ENCODE measurements at places on chromosomes 6 and 20. TPM values are rescaled to one million over a fixed set of nuclear protein-coding genes. Genes with fewer than 3 reads are reported as not detected.

GRCh38 chr6:156395276-156395675, 381.9 kb upstream of the ARID1B start:
- H3K27me3 ChIP-seq, result no peaks in the 10 kb centered on the region
- no peak overlapping the region for H3K27ac ChIP-seq

- H3K4me3 ChIP-seq, result no peak overlapping the region
- H3K27me3 ChIP-seq, result no peaks in the 10 kb centered on the region
- H3K36me3 ChIP-seq, result no peaks in the 10 kb centered on the region
- DNase-seq, result no peak
Observed at GRCh38 chr6:133184798-133185372, 56.3 kb upstream of the EYA4 start.

DNA sequence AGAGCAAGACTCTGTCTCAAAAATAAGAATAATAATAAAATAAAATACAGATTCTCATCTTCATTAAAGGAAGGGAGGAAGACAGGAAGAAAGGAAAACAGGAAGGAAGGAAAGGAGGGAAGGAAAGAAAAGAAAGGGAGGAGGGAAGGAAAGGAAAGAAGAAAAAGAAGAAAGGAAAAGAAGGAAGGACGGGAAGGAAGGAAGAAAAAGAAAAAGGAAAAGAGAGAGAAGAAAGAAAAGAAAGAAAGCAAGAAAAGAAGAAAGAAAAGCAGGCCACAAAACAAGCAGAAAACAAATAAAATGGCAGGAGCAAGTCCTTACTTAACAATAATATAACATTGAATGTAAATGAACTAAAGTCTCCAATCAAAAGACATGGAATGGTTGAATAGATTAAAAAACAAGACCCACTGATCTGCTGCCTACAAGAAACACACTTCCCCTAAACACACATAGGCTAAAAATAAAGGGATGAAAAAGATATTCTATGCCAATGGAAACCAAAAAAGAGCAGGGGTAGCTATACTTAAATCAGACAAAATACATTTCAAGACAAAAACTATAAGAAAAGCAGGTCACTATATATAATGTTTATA, 60.4 kb downstream of the ZFP64 start:
- H3K36me3 ChIP-seq, result no peaks in the 10 kb centered on the region
- DNase-seq, result no peak
- H3K4me1 ChIP-seq, result no peaks in the 10 kb centered on the region
- no peak overlapping the region for H3K4me3 ChIP-seq
- no peaks in the 10 kb centered on the region for H3K27me3 ChIP-seq

- no peak overlapping the region for H3K27ac ChIP-seq
- no peaks in the 10 kb centered on the region for H3K36me3 ChIP-seq
- no peaks in the 10 kb centered on the region for H3K27me3 ChIP-seq
Observed at GRCh38 chr6:105519954-105520353, 117.1 kb upstream of the PREP start.

DNA sequence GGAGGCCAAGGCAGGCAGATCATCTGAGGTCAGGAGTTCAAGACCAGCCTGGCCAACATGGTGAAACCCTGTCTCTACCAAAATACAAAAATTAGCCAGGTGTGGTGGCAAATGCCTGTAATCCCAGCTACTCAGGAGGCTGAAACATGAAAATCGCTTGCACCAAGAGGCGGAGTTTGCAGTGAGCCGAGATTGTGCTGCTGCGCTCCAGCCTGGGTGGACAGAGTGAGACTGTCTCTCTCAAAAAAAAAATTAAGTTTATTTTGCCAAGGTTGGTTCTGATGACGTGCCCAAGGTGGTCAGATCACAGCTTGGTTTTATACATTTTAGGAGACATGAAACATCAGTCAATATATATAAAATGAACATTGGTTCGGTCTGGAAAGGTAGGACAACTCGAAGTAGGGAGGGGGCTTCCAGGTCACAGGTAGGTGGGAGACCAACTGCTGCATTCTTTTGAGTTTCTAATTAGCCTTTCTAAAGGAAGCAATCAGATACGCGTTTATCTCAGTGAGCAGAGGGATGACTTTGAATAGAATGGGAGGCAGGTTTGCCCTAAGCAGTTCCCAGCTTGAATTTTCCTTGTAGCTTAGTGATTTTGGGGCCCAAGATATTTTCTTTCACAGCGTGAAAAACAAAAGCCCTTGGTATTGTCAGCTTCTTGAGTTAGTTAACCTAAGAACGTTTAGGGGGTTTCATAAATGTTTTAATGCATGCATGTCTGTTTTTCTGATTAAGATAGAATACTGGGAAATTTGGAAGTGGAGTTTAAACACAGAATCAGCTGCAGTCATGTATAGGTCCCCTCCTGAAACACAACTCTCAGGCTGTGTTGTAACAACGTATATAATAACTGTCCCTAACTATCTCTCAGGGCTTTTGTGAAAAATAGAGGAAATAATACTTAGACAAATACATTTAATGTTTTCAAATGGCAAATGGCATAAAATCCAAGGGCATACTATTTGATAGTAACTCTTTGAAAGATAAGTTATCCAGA, 16.7 kb downstream of the ACOT13 start:
- no peak for DNase-seq
- no peak overlapping the region for H3K4me3 ChIP-seq
- H3K36me3 ChIP-seq, result peaks cover 6% of the 10 kb centered on the region

DNA sequence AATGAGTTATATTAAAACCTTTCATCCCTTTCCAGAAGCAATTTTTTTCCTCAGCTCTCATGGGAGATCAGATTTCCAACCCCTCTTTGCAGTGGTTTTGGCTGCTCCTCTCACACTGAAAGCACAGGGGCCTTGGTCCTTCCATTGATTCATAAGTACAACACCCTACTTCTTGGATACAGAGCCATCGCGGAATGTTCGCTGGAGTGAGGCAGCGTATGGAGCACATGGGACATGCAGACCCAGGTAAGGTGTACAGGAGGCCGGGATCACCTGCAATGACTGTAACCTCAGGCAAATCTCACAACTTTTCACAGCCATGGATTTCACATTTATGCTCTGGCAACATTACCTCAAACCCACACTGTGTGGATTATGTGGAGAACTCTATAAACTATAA, 75.2 kb upstream of the HEY2 start:
- H3K4me3 ChIP-seq, result no peak overlapping the region
- no peak for DNase-seq
- no peaks in the 10 kb centered on the region for H3K36me3 ChIP-seq
- H3K27ac ChIP-seq, result no peak overlapping the region

DNA sequence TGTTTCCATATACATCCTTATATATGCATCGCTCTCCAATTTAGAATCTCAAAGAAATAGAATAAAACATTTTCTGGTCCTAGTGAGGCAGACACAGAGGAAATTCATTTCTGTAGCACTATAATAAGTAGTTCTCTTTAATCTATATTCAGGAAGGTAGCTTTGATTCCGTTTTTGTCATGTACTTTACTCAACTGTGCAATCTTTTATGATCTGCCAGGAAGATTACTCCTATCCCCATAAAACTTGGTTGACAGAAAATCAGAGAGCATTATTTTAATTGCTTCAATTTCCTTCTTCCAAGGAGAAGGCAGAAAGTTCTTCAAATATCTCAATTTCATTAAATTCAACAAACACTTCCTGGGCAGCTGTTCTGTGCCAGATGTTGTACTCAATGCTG, 10.6 kb upstream of the CLIC5 start:
- no peak overlapping the region for H3K4me3 ChIP-seq
- H3K27ac ChIP-seq, result no peak overlapping the region
- peaks cover 29% of the 10 kb centered on the region for H3K27me3 ChIP-seq

DNA sequence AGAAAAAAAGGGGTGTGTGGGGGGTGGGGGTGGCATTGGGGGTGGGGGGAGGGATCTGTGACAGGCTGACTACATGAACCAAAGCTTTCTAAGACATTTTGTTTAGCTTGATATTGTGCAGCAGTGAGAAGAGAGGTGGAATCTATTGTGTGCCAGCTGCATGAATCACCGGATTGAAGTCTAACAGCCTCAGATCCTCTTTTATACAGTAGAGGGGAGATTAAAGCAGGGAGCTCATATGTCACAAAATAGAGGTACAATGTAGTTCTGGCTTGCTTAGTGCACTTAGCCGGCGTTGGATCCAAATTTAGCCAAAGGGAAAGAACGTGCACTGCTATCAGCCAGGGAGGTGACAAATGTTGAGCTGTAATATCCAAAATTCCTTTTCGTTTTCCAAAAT, 404.2 kb upstream of the CITED2 start:
- no peak overlapping the region for H3K27ac ChIP-seq
- no peaks in the 10 kb centered on the region for H3K27me3 ChIP-seq
- DNase-seq, result no peak
- peaks cover 7% of the 10 kb centered on the region for H3K4me1 ChIP-seq
- no peak overlapping the region for H3K4me3 ChIP-seq
- H3K36me3 ChIP-seq, result no peaks in the 10 kb centered on the region

DBNDD2 gene
- 113 TPM for total RNA-seq

DNA sequence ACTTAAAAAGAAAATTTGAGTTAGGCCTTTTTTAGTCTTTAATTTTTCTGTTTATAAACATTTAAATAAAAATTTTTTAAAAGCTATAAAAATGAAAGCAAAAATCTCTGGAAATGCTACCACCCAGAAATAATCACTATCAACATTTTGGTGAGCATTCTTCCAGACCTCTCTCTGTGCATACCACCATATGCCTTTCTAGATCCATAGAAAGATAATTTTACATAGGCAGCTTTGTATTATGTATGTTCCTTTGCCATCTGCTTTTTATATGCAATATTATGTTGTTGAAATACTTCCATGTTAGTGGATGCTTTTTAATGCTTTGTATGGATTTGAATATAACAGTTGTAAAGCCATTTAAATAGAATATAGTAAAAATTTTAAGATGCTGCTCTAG, 496.7 kb upstream of the HTR1E start:
- no peaks in the 10 kb centered on the region for H3K27me3 ChIP-seq
- H3K36me3 ChIP-seq, result no peaks in the 10 kb centered on the region
- H3K4me3 ChIP-seq, result no peak overlapping the region
- no peak overlapping the region for H3K27ac ChIP-seq
- no peaks in the 10 kb centered on the region for H3K4me1 ChIP-seq

GRCh38 chr6:74409447-74409846, 713.4 kb downstream of the CD109 start:
- H3K27ac ChIP-seq, result no peak overlapping the region
- H3K27me3 ChIP-seq, result no peaks in the 10 kb centered on the region
- no peaks in the 10 kb centered on the region for H3K36me3 ChIP-seq
- H3K4me3 ChIP-seq, result no peak overlapping the region

GRCh38 chr6:110703906-110704594, 111.2 kb downstream of the CDK19 start:
- no peak overlapping the region for H3K27ac ChIP-seq
- H3K27me3 ChIP-seq, result no peaks in the 10 kb centered on the region
- H3K36me3 ChIP-seq, result no peaks in the 10 kb centered on the region
- DNase-seq, result no peak
- H3K4me3 ChIP-seq, result no peak overlapping the region
- peaks cover 9% of the 10 kb centered on the region for H3K4me1 ChIP-seq

GRCh38 chr6:159064477-159064876, 19.7 kb upstream of the TAGAP start:
- H3K4me1 ChIP-seq, result no peaks in the 10 kb centered on the region
- H3K27me3 ChIP-seq, result peaks cover 100% of the 10 kb centered on the region
- no peaks in the 10 kb centered on the region for H3K36me3 ChIP-seq
- no peak for DNase-seq
- no peak overlapping the region for H3K4me3 ChIP-seq

All from Calu3 (cell line).